NCI-H187 (cell line): ENCODE measurements at places on chromosomes 3 and 15.

DNA sequence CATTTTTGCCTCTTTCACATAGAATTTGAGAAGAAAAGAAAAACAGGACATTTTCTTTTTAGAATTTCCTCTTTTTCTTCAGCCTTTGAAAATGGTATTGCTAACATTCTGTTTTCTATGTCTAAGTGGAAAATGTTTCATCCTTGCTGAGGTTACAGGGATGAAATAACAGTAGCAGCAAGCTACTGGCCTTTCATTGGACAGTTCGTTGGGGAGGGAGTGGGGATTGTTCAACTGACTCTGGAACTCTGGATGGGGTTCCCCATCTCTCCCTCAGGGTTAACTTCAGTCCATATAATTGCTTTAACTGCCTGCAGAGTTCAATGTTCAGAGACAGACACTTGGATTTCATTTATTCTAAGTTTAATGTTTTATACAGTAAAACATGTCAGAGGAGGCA, 346.0 kb downstream of the NLGN1 start:
- no peak for DNase-seq

DNA sequence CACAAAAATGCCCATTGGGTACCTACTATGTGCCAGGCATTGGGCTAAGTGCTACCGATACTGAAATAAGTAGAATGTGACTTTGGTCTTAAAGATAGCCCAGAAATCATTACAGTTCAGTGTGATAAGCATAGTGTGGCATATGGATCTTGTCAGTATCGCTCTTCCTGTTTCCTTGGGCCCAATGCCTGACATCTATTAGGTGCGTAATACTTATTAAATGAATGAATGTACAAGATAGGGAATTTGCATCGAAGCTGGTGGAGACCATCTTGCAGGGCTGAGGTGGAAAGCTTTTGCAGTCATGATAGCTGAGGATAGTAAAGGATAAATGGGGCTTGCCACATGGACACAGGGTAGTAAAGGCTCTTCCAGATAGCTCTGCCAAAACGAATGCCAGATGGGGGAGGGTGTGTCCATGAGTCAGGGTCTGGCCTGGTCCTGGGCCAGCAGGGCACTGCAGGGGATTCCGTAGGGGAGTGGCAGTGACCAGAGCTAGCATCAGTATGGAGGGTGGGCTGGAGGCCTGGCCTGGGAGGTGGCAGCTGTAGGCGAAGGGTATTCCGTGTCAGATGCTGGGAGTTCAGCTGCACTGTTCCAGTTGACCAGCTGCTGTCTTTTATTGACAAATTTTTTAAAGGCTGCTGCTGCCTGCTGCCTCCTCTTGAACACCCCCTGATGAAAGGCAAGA, 23.5 kb downstream of the TSEN2 start:
- no peak for DNase-seq

DNA sequence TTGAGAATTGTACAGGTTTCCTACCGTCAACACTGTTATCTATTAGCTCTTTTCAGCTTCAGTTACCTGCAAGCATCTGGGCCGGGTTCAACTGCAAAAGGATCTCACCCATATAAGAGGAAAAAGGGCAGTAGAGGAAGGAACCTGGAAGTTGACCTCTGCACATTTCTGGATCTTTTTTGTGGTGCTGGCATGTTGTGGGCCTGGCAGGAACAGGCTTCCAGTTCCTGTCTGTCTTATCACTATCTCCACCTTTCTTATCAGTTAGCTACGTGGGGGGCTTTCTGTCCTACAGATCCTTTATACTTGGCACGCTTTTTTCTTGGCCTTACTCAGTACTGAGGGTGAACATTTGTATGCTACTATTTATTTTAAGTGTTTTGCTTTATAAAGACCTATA, 42.2 kb upstream of the TJP1 start:
- DNase-seq, result no peak

DNA sequence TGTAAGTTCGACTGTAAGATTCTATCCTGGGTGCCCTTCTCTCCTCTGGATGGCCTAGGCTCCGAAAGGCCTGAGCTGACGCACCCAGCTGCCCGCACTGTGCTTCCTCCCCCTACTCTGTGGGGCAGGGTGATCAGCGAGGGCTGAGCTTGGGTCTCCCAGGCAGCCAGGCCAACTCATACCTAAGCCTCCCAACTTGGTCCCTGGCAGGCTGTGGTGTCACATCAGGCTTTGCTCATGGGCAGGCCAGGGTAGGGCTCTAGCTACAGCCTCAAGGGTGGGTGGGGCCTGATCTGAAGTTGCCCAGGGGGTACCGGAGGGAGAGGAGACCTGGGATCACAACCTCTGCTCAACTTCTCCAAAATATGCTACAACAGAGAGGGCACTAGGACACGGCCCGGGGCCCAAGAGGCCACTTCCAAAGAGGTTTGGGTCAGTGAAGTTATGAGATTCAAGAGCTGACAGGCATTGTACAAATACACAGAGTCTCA, 123.1 kb downstream of the ADCY5 start:
- DNase-seq, result no peak

DNA sequence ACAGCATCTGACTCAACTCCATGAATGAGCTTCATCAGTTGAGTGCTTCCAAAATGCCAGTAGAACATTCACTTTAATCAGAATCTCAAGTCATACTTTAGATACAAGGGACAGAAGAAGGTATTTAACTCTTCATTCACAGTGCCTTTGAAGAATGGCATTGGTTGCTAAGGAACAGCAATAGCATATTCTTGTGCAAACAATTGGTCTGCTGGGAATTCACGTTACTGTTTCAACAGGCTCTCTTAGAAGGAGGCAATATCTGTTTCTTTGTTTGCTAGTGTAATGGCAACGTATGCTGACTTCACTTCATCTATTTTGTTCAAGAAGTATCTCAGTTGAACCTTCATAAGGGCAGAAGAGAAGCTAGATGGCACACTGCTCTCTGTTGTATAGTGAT, 113.9 kb downstream of the TMEM108 start:
- peak; percentile 73 for DNase-seq

DNA sequence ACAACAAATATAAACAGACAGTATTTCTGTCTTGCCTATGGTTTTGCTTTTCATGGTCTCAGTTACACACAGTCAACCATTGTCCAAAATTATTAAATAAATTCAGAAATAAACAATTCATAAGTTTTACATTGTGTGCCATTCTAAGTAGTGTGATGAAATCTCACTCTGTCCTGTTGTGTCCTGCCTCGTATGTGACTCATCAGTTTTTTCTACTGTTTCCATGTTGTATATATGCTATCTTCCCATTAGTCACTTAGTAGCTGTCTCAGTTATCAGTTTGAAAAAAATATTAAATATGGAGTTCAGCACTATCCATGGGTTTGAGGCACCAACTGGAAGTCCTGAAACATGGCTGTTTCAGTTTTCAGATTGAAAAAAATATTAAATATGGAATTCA, 282.4 kb upstream of the GRM7 start:
- DNase-seq, result no peak

- no peak for DNase-seq
Observed at GRCh38 chr3:9817436-9817835, 7.4 kb downstream of the TTLL3 start.

DNA sequence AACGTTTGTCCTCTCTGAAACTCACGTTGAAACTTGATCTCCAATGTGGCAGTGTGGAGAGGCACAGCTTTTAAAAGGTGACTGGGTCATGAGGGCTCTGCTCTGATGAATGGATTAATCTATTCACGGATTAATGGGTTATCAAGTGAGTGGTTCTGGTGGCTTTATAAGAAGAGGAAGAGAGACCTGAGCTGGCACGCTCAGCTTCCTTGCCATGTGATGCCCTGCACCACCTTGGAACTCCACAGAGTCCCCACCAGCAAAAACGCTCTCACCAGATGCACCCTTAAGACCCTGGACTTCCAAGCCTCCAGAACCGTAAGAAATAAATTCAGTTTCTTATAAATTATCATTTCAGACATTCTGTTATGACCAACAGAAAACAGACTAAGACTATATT, 2.6 kb downstream of the PPP1R2 start:
- DNase-seq, result no peak

GRCh38 chr3:117358717-117359314, 649.2 kb downstream of the TUSC7 start:
- no peak for DNase-seq

- DNase-seq, result no peak
Observed at GRCh38 chr3:192802957-192803899, 75.9 kb upstream of the FGF12 start.

DNA sequence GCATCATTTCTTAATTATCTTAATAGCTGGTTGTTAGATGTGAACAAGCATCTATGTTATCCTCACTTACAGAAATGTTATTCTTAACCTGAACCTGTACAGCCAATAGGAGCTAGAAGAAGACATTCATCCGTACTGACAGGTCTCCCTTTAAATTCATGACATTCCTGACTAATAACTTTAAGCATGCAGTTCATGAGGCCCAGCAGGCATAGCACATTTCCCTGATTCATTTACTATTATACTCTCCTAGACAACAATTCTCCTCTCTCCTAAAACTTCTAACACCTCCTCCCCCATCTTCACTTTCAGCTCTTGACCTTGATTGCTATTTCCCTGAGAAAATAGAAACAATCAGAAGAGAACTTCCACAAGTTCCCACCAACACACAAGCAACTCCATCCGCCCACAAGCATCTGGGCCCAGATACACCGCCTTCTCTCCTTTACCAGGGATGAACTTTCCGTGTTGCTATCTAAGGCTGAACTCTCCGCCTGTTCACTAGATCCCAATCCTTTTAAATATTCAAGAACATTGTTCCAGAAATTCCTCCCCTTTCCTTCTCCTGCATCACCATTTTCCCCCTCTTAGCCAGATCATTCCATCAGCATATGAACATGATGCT, 62.9 kb upstream of the SPRED1 start:
- no peak for DNase-seq

DNA sequence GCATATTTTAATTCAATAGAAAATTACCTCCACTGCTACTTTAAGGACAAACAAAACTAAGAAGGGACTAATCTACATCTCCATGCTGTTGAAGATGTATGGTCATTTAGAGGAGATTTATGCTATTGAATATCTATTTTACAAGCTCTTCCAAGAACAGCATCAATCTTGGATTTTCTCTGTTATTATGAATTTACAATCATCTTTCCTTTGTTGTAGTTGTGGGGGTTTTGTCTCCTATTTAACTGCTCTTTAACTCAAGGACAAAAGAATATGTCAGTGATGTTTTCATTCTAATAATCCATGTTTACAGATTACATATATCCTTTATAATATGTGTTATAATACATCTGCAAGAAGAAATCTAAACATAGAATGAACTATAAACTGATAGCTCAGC, 907.8 kb downstream of the ROBO2 start:
- no peak for DNase-seq

GRCh38 chr15:72154316-72154715, 36.1 kb downstream of the SENP8 start:
- DNase-seq, result no peak

- DNase-seq, result no peak
Observed at GRCh38 chr3:147619921-147620560, 210.9 kb downstream of the ZIC1 start.

- DNase-seq, result no peak
Observed at GRCh38 chr3:71625676-71626075, 42.1 kb upstream of the FOXP1 start.

- DNase-seq, result no peak
Observed at GRCh38 chr3:129226374-129226773, 23.0 kb upstream of the COPG1 start.

GRCh38 chr3:129231331-129232119, 17.9 kb upstream of the COPG1 start:
- DNase-seq, result no peak

GRCh38 chr3:56962206-56962605, 98.3 kb upstream of the SPATA12 start:
- DNase-seq, result peak; percentile 56

GRCh38 chr3:133271539-133271938, 128.3 kb upstream of the BFSP2 start:
- no peak for DNase-seq

DNA sequence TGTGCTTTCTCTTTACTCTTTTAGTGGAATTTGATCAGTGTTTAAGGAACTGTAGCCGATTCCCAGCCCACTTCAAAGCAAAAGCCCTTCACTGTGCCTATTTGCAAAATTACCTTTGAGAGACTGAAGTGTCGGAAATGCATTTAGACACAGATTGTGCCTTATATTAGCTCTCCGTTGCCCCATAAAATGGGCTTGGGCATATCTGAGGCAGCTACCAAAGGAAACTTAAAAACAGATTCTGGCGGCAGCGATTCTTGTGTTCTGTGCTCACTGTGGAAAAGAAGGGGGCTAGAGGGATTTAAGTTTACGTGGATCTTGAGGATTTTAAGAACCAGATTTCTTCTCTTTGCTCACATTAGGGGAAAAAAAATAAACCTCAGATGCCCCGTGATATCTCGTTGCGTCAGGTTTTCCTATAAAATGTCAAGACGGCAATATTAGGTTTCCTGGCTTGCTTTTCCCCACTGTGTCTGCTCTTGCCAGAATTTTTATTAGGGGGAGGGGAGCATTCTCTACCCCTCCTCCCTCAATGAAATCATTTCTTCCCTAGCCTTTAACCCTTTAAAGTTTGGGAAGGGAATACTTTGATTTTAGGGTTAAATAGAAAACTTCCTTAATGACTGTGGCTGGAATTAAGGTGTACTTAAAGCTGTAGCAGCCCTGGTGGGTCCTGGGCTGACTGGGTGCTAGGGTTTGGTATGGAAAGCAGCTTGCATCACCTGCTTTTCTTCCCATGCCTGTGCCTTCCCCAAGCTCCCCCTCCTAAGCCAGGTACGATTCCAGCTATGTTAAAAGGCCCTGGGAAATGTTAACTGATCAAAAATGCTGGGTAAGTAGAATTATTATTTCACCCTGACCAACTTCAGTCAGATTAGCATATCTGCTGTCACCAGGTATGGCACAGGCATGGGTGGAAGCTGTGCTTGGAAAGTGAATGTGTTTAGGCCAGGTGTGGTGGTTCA, 73.8 kb downstream of the SMAD3 start:
- no peak for DNase-seq

GRCh38 chr15:38745126-38745525, 180.5 kb upstream of the RASGRP1 start:
- DNase-seq, result no peak

DNA sequence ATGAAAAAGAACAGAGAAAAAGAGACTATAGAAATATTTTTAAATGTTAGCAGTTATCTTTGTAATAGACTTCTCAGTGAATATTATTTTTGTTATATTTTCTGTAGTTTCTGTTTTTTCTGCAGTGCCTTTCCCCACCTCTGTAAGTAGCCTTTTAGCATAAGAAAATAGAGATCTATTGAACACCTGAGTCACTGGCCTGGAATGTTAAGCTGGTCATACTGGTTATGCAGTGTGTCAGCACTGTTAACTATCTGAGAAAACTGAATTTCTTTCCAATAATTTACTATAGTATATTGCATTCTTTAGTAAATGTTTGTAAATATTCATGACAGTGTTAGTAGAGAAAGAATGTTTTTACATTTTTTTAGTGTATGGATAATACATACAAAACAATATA, 79.8 kb downstream of the NECTIN3 start:
- DNase-seq, result no peak
